ENCODE measurements at places on chromosomes 7 and 10.

- DNase-seq: no peak
Measured at GRCh38 chr7:45700556-45700955, 126.4 kb downstream of the ADCY1 start.

- DNase-seq: no peak
Measured at GRCh38 chr7:18350678-18351077, 144.9 kb upstream of the HDAC9 start.

DNA sequence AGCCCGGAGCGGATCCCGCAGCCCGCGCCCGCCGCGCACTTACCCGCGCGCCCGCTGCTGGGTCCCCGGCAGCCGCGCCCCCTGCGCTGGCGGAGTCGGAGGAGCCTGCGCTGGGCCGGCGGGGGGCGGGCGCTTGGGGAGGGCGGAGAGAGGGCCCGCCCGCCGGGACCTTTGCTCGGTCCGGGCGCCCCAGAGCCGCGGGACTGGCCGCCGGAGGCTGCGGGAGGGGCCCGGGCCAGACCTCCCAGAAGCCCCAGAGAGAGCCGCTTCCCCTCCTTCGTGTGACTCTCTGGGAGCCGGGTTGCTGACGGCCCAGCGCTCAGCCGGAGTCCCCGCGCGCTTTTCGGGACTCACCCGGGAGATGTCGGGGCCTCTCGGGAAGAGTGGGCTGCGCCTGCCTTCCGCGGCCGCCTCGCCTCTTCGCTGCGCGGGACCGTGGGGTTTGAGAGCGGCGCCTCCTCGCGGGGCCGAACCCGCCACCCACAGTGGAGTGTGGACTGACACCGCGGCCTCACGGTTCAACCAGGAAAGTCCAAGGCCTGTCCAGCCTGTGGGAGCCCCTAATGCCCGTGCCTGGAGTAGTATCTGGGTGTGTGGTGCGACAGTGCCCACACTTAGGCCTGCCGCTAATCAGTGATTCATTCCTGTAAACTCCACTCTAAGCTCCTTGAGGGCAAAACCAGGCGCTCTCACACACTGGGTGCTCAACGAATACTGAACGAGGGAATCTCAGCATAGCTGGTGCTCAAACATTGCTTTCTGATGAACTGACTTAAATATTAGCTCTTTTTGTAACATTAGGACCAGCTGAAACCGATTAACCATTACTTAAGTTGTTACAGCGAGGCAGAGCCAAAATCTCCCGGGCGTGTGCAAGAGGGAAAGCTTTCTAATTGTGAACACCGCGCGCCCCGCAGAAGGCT, at the start of gene GSDME:
Gene GSDME, minus strand, starts transcription at position 112 of the 923 bp plus-strand sequence. CDS start 7,690 bp downstream, outside the sequence.
- no peak for DNase-seq

GRCh38 chr10:78224602-78225001, 190.9 kb downstream of the RPS24 start:
- no peak for DNase-seq

GRCh38 chr7:17552952-17553351, 254.5 kb downstream of the AHR start:
- DNase-seq: no peak

- no peak for DNase-seq
Measured at GRCh38 chr7:124720195-124720594, 45.4 kb downstream of the GPR37 start.

DNA sequence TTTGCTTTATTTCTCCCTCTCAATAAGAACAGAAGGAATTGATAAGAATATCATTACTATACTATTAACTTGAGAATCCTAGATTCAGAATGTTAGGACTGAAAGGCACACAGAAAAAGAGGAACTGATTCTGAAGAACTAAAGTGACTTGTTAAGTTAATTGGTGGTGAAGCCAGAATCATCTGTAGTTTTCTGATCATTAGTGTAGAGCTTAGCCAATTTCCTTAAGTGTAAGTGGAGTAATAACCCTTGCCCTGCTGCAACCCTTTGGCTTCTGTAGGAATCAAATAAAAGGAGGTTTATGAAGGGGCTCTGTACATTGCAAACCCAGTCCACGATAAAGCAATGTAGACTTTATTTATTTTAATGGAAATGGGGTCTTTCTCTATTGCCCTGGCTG, 1186.0 kb downstream of the SORCS3 start:
- no peak for DNase-seq

DNA sequence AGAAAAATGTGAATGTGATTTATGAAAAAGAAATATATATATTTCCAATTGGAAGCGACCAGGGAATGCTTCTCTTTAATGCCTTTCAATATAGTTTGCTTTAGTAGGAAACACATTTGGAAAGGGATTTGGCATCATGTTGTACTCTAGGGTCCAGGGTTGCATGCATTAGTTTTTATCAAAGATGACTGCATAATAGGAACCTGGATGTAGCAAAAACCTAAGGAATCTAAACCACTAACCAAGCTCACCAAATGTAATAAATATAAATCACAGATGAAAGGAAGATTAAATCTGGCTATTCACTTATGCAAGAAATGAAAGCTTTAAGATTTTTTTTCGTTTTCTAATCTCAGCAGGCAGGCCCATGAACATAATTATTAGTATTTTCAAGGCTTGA, 120.0 kb downstream of the ATXN7L1 start:
- no peak for DNase-seq

DNA sequence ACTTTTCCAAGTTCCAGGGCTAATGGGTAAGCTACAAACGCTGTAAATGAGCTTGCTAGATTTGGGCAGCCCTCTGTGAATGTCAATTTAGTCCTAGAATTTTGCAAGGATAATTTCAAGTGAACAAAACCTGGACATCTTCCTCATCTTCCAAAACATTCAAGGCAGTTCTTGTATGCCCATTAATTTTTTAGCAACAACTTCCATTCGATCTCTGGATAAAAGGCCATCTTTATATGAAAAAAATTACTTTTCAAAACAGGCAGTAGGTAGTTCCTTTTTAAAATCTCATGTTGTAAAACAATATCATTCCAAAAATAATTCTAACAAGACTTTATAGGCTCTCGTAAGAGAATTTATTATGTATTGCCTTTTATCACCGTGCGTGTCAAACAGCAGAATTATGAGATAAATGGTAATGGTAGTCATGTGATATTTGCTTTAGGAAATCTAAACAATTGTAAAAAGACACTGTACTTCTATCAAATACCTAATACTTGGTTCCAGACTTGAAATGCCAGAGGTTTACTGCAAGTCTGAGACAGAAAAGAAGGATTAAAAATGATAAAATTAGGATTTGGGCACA, 143.7 kb upstream of the NRP1 start:
- no peak for DNase-seq

GRCh38 chr7:1971946-1972654, 260.6 kb downstream of the MAD1L1 start:
- DNase-seq: no peak

DNA sequence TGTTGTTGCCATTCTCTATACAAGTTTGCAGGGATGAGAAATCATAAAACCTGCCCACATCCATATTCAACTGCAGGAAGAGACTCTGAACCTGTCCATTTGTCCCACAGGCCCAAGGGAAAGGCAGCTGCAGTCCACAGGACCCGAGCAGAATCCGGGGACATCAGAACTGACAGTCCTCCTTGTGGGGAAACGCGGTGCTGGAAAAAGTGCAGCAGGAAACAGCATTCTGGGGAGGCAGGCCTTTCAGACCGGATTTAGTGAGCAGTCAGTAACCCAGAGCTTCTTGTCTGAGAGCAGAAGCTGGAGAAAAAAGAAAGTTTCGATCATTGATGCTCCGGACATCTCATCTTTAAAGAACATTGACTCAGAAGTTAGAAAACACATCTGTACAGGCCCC, 23.5 kb downstream of the GIMAP8 start:
- DNase-seq: no peak

Measured in NCI-H1694 treated with DMSO at 0.1 percent for 48 hours (cell line).